Airway epithelial cell (primary cell): ENCODE measurements at places on chromosomes 3 and 15. TPM values are rescaled to one million over a fixed set of nuclear protein-coding genes. Genes with fewer than 3 reads are reported as not detected.

Gene TLR9
- total RNA-seq = 0.07 TPM in 1 of 2 replicates, not detected in the other

Gene MAP6D1
- total RNA-seq = 3.7 and 4.2 TPM in 2 replicates

Gene TMIE
- total RNA-seq = 0.14 TPM in 1 of 2 replicates, not detected in the other

Gene CELF6
- total RNA-seq = 0.35 TPM in 1 of 2 replicates, not detected in the other

Gene HLTF
- total RNA-seq = 13.5 and 14.4 TPM in 2 replicates

Gene BMF
- total RNA-seq = 0.78 and 1.0 TPM in 2 replicates

Gene ACAD9
- total RNA-seq = 27.6 and 37.7 TPM in 2 replicates

Gene NUSAP1
- 54.1 and 56.6 TPM in 2 replicates for total RNA-seq

Gene HIGD2B
- not detected in 2 replicates for total RNA-seq

Gene ALG1L2
- total RNA-seq = not detected in 2 replicates

Gene BCL6
- total RNA-seq = 7.1 and 13.8 TPM in 2 replicates

Gene AHSG
- total RNA-seq = 0.28 TPM in 1 of 2 replicates, not detected in the other
